A172 (cell line): ENCODE measurements at places on chromosomes 3 and 15. TPM values are rescaled to one million over a fixed set of nuclear protein-coding genes. Genes with fewer than 3 reads are reported as not detected.

GRCh38 chr3:118742760-118743159 lies 291.9 kb downstream of the IGSF11 start:
- DNase-seq: no peak

GOLGA6A gene
- not detected in 2 replicates for total RNA-seq

DNA sequence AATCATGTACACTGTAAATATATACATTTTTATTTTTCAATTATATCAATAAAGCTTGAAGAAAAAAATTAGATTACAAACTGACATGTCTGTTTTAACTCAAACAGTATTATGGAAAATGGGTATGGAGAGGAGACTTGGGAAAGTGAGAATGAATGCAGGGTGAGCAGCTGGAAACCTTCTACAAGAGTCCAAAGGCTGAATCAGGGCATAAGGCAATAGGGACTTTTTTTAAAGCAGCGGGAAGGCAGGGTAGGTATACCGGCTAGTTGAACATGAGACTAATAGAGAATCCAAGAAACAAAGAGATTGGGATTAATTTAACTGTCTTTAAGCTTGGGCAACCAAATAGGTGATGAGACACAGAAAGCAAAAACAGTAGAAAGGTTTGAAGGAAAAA lies 145.3 kb downstream of the NR1I2 start:
- no peak for DNase-seq

GRCh38 chr15:89395461-89395871 lies 60.8 kb upstream of the POLG start:
- DNase-seq: no peak
